ENCODE measurements at places on chromosomes 1 and 21. TPM values are rescaled to one million over a fixed set of nuclear protein-coding genes. Genes with fewer than 3 reads are reported as not detected.

KANK4 gene
- polyA plus RNA-seq = 17.1 TPM

NUDT17 gene
- 20.8 TPM for polyA plus RNA-seq

AKR7A2 gene
- polyA plus RNA-seq = 46.0 TPM

ETS2 gene
- 22.8 TPM for polyA plus RNA-seq

IGSF21 gene
- 0.10 TPM for polyA plus RNA-seq

HORMAD1 gene
- not detected for polyA plus RNA-seq

CTPS1 gene
- polyA plus RNA-seq = 21.0 TPM

CHI3L1 gene
- 0.59 TPM for polyA plus RNA-seq
